ENCODE measurements at places on chromosomes 2 and 18. TPM values are rescaled to one million over a fixed set of nuclear protein-coding genes. Genes with fewer than 3 reads are reported as not detected.

Gene TDRD15
- not detected for total RNA-seq

DNA sequence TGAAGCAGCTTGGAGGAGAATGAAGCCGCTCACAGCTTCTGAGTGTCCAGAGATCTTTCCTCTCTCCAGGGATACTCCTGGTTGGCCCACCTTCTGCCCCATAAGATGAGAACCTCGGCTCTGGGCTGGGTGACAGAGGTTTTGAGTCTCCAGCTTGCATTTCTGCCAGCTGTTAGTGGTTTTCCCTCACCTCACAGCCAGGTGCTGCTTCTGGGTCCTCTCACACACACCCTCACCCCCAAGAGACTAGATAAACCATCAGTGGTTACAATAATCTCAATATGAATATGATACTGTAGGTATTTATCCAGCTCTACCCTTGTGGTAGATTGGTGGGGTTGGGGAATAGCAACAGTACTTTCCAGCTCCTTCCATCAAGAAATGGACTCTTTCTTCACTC, 161.7 kb upstream of the SIX3 start:
- DNase-seq: no peak

- DNase-seq: no peak
Measured at GRCh38 chr2:157164370-157164769, 93.1 kb upstream of the GALNT5 start.

- no peak for DNase-seq
Measured at GRCh38 chr2:77538031-77538430, 15.9 kb upstream of the LRRTM4 start.

GRCh38 chr18:60865801-60866200, 467.4 kb upstream of the CDH20 start:
- DNase-seq: no peak

Gene ELOA2
- total RNA-seq: not detected

DNA sequence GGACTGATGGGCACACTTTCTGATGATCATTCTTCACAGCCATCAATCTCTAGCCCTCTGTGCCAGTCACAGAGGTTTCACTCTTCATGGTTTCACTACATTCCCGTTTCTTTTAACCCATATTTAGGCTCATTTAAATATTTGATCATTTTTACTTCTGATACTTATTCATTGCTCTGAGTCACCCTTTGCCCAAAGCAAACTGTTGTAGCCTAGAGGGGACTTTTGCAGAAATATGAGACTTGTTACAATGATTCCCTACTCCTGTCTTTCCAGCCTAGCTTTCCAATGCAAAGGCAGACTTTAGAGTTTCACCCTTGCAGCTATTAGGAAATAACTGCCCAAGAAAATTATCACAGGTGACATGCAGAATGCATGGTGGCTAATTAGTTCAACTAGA, 444.2 kb downstream of the PTPRM start:
- DNase-seq: no peak

DNA sequence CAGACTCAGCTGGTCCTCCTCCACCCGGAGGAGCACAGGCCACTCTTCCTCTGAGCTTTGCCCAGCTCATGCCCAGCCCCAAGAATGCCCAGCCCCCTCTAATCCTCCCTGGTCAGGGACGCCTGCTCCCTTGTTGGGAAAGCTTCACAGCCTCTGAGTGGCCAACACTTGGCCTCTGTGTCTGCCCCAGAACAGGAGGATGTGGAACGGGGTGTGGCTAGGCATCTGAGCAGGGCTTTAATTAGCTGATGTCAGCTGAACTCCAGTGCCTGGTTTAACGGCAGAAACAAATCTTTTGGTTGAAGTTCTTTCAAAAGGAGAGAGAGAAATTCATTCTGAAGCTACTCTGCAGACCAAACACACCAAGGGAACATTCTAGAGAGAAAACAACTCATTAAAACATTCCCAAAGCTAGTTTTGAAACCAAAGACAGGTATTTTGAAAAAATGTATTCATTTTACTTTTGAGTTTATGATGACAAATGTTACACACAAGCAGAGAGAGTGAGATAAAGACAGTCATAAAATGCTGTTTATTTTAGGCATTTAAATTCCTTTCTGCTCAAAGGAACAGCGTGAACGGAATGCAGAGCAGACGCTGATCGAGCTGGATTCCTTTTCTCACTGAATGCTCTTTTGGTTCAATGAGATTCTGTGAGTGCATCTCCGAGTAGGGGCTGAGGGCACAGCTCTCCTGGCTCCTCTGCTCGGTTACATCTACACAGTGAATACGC, 63.8 kb downstream of the RTP5 start:
- no peak for DNase-seq

Gene C2orf72
- 12.8 TPM for total RNA-seq

DNA sequence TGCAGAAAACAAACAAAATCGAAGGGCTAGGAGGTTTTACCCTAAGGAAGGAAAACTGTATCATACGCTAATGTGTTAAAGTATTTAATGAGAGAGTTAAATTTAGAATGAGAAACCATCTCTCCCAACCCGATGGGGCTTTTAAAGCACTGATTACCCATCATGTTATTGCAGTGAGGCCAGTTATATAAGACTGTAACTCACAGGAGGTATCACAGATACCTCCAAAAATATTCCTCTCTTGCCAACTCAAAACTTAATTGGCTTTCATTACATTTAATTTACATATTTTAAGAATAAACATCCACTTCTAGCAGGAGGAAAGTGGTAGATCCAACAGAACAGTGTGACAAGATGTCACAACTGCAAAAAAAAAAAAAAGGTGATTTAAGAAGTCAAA, 56.3 kb downstream of the RPL31 start:
- no peak for DNase-seq

GRCh38 chr2:217941339-217941738, 61.5 kb downstream of the TNS1 start:
- no peak for DNase-seq

Gene XDH
- 0.68 TPM for total RNA-seq

GRCh38 chr2:1704631-1705556, 39.4 kb downstream of the PXDN start:
- peak; percentile 86 for DNase-seq

GRCh38 chr2:69034845-69035244, 21.9 kb downstream of the ANTXR1 start:
- no peak for DNase-seq

DNA sequence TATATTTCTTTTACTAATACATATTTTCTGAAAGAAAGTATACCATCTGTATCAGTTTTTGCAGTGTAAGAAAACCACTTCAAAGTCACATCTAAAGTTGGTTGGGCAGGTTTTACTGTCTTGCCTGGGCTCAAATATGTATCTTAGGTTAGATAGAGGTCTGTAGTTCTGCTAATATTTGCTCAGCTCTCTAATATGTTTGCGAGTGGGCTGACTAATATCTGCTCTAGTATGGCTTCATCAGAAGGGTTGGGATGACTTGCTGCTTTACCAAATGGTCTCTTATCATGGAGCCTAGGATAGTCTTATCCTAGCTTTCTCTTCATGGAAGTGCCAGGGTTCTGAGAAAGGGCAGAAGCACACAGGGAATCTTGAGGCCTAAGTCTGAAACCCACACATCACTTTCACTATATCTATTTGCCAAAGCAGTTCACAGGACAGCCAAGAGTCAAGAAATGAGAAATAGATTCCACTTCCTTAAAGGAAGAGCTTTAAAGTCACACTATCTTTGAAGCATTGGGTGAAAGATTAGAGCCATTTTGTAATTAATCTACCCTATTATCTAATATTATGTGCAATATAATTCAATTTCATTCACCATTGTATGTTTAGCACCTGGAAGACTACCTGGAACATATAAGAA, 610.0 kb downstream of the KCNJ3 start:
- no peak for DNase-seq

DNA sequence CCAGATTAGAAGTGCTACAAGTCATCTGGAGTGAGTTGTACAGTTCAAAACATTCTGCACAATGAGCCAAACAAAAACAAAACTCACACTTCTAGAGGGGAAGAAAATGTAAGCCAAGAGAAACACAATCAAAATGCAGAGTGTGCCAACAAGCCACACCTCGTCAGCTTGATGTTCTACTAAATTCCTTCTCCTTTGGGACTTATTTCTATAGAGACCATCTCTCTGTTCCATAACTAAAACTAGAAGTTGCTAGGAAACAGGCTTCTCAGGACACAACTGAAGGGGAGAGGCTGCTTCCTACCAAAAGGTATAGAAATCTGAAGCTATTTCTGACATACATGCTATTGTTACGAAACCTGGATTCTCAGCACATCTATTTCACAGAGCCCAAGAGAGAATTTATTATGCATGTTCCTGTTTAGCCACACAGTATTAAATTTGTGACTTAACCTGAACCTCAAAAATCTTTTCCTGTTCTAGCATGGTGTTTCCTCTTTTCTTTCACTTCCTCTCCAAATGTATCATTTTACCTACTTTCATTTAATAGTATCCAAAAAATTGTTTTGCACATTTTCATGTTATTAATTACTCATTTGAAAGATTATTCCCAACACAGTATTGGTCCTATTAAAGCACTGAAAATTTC, 211.4 kb upstream of the CCDC150 start:
- DNase-seq: no peak

- no peak for DNase-seq
Measured at GRCh38 chr2:43041173-43041591, 185.2 kb downstream of the ZFP36L2 start.

DNA sequence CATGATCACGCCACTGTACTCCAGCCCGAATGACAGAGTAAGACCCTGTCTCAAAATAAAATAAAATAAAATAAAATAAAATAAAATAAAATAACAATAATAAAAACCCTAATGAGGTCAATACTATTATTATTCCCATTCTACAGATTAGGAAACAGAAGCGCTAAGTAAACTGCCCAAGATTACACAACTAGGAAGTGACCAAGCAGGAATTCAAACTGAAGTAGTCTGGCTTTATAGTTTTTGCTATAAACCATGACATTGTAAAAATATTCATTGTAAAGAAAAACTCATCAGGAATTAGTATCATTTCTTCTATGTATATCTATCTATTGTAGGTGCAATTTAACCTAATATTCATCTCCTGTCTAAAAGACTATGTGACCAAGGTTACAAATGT, 1.2 kb downstream of the PLEKHM3 start:
- DNase-seq: no peak

GRCh38 chr18:59094569-59094968, 45.1 kb upstream of the SEC11C start:
- DNase-seq: no peak

GRCh38 chr18:58609536-58609993, 19.3 kb downstream of the ALPK2 start:
- DNase-seq: no peak

GRCh38 chr2:46379213-46380037, 82.2 kb downstream of the EPAS1 start:
- no peak for DNase-seq

DNA sequence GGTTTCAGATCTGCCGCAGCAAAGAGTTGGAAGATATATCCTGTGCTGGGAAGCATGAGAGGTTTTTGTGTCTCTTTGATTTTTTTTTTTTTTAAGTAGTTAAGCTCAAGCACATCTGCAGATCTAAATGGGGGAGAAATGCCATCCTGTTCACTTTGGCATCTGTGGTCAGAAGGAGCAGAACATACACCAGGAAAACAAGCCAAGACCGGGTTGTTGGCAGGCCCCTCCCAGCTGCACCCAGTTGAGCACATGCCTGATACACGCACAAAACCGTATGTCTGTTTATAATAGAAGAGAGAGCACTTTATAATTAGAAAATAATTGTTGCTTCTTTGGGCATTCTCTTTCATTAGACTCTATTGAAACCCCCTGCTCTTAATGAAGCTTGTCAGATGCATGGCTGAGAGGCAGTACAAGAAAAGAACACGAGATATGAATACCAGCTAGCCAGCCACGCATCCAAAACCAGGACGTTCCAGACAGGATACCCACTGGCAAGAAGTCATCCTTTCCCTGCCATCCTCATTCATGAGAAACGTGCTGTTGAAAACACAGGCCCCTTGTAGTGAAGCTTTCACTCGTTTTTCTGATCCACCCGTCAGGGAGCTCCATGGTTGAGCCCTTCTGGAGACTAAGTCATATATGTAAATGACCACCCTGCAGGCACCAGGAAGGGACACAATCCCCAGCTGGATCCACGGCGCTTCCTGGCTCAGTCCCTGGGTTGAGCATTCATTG, 152.2 kb downstream of the ALPK2 start:
- no peak for DNase-seq

GRCh38 chr2:86833315-86833714, 28.4 kb downstream of the CD8B start:
- DNase-seq: no peak

DNA sequence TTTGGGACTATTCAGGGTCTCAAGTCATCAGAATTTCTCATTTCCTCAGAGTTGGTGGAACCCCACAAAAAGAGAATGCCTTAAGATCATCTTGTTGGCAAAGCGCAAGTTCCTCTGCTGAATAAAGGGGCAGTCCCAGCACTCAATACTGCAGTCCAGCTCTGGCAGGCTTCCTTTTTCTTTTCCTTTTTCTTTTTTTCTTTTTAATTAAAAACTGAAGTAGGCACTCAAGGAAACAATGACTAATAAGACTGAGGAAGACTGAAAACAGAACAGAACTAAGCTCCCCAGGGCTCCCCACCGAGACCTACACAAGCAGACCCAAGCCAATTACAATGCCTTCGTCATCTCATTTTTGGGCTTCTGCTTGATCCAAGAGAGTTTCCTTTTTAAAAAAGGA, 82.0 kb downstream of the STK39 start:
- DNase-seq: no peak

Gene C2orf74
- total RNA-seq: 41.2 TPM

GRCh38 chr2:143333847-143334246, 204.6 kb downstream of the ARHGAP15 start:
- DNase-seq: no peak

DNA sequence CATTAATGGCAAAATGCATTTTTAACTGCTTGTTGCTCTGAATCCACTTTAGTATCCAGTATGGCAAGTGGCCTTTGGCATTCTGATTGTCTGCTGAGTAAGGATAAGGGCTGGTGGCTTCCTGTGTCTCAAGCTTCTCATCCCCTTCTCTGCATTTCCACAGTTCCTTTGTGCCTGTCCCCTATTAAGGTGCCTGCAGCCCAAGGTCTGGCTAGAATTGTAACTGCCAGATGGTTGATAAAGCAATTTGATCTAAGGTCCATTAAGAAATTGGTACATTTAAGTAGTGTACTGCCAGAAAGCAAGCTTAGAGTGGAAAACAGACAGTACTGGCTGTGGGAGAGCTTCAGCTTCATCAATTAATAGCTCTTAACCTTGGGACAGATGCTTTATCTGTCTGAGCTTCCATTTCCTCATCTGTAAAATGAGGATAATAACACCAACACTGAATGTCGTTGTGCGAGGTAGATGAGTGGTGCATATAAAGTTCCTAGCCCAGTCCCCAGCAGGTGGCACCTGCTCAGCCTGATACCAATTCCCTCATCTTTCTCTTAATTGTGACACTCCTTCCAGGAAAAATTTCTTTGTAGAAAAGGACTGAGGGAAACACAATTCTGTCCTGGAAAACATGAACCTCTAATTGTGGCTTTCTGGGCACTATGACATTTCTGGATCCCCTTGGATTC, 570.6 kb upstream of the GCFC2 start:
- no peak for DNase-seq

DNA sequence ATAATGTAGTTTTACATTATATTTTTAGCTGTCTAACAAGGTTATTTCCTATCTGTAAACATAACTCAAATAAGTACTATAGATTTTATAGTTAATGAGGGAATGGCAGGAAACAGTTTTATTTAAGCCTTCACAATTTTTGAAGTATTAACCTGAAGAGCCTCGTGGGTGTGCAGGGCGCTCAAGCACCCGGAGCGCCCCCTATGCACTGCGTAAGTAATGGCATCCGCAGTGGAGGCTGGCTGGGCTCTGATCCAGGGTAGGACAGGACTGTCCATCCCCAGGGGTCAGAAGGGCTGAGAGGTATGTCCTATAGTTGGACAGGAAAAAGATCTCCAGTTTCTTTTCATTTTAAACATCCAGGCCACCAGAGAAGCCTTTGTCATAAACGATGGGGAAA, 8.2 kb upstream of the GBX2 start:
- DNase-seq: no peak

Gene GNLY
- not detected for total RNA-seq

Gene C2orf81
- 9.6 TPM for total RNA-seq

Measured in Caki2 (cell line).